ENCODE measurements at places on chromosomes 2 and 18.
A peak's percentile ranks its signal among the peaks of the same experiment; 100 is the strongest.

DNA sequence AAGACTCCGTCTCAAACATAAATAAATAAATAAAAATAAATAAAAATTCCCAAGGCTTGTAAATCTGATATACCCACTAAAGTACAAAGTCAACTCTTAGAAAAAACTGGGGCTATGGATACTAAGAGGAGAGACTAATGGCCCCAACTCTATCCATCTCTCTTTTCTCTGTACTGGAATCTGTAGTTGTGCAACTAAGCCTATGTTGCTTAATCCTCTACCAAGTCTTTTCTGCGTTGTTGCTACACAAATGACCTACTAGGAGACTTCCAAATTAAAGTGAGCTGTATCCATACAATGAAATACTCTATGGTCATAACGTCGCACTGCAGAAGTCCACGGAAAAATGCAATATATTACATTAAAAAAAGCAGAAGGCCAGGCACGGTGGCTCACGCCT is 8.1 kb downstream of the MRPS5 start:
- DNase-seq = no peak

DNA sequence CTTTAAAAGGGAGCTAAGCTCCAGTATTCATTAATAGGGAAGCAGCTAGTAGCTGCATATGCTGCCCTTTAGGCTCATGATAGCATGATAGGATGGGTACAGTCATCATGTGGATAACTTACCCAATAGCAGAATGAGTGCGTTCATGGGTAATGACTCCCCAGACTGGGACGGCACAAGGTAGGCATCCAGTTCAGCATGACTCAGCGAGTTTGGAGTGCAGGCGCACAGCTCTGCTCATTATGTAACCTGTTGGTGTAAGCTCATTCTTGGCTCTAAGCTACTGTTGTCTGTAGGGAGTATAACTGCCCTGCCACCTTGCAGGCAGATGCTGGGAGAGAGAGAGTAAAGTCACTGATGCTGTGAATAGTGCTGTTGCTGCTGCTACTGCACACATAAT is 209.2 kb upstream of the SYT4 start:
- DNase-seq = no peak

DNA sequence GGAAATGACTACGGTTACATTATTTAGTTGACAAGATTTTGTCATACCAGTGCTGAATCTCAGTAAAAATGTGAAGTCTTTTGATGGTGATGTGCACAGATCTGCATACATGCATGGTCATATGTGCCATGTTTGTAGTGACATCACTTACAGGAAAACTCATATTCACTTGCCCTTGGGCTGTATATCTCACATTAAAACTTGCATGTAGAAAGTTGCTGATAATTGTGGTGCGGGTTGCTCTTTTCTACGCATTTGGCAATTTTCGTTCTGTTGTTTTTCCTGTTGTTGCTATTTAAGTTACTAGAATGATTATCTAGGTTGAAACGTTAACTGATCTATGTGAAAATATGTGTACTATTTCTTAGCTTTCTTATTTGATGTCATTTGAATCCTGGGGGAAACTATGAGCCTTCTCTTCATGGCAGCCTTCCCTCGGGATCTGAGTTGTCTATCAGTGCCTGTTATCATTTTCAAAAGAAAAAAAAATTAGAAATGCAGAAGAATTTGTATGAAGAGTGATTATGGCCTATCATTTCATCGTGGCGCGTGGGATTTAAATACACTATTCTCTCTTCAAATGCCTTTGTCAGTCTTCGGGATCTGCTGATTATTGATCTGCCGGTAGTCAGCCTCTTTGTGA is 296.6 kb downstream of the TMX3 start:
- no peak for DNase-seq

DNA sequence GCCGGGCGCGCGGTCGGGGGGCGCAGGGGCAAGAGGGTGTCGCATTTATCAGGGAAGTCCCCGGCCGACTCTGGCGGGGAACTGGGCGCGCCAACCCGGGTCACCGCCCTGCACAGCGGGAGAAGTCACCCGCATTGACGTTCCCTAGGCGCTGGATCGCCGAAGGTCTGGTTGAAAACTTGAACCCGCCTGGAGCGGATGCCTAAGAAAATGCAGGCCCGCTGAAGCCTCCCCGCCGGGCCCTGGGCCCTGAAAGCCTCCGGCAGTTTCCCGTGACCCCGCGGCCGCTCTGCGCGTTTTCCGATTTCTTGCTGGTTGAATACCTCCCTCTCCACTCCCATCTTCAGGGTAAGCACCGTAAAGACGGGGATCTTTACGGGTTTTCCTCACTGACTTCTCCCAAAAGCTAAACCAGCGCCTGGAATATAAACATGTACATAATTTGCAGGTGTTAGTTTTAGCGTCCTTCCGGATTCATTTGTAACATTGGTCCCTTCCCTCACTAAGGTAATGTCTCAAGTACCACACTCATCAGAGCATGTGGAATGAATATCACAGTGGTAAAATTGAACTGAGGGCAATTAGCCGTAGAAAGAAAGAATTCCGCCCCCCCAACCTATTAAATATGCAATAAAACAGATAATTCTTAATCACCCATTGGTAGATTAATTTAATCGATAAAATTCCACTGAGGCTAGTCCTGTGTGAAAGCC is 675 bp upstream of the SPIRE1 start:
- DNase-seq = peak; percentile 70

- DNase-seq = no peak
Measured at GRCh38 chr2:20671036-20671735, 4.2 kb downstream of the GDF7 start.

DNA sequence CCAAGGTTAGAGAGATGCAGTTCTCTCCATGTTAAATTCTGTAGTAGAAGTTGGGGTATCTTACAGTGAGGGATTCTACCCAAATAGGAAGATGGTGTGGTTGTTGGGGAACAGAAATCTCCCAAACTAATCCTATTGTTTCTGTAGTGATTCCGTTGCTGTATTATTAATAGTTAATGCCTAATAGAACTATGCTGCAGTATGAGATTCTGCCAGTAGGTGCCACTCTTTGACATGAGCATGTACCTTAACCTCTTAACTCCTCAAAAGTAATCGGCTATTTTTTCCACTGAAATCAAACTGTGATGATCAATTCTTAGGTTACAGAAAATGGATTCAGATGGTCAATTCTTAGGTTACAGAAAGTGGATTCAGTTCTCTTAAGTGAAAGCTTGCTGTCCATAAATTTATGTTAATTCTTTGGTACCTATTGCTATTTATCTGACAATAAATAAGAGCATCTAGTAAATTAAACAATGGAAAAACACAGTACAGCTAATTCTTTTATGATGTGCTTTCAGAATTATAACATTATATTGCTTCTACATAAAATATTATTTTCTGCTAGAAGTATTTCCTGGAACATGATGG is 97.9 kb upstream of the DLX2 start:
- DNase-seq = peak; percentile 56

DNA sequence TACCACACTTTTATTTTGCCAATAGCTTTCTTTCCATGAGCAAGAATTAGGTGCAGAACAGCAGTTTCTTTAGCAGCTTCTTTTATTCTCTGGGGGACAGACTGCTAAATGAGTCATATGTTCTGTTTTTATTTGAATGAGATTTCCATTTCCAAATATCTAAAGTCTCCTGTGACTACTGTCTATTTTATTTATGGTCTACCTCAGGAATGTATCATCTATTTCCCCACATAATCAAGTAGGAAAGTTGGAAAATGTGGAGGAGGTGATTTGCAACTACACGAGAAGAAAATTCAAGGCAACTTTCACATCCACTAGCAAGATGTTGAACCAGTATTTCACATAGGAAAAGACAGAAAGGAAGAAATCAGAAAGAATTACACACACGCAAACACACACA is 139.9 kb upstream of the MEX3C start:
- no peak for DNase-seq

DNA sequence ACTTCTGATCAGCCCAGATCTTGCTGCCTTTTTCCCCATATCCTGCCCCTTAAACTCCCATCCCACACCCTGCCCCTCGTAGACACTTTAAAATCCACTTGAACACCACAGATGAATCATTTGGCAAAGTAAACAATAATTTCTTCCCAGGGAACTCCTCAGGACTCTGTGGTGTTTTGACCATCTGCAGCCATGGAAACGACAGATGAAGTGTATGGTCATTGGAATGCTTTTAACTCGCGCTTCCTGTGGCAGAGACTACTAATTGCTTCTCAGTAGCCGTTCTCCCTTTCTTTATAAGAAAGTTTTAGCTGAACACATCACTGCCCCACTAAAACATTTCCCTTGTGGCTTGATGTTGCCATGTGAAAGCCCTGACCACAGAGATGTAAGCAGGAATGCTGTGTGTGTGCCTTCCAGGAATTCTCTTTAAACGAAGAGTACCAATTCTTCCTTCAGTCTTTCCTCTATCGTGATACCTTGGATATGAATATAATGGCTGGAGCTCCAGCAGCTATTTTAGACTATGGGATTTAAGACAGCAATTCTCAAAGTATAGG is 92.7 kb upstream of the PARD3B start:
- no peak for DNase-seq

DNA sequence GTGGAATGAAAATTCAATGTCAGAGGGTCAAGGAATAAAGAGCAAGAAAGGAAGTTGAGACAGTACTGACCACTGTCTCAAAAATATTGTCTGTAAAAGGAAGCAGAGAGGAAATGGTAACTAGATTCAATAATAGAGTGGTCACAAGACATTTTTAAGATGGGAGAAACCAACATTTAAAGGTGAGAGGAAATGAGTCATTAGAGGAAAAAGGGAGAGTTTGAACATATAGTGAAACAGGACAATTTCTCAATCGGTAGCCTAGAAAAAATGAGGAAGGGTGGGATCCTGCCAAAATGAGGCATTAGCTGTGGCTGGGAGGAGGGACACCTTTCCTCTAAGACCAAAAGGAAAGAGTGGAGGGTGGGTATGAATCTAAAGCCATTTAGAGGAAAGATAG is 288.5 kb downstream of the SP3 start:
- DNase-seq = peak; percentile 4

DNA sequence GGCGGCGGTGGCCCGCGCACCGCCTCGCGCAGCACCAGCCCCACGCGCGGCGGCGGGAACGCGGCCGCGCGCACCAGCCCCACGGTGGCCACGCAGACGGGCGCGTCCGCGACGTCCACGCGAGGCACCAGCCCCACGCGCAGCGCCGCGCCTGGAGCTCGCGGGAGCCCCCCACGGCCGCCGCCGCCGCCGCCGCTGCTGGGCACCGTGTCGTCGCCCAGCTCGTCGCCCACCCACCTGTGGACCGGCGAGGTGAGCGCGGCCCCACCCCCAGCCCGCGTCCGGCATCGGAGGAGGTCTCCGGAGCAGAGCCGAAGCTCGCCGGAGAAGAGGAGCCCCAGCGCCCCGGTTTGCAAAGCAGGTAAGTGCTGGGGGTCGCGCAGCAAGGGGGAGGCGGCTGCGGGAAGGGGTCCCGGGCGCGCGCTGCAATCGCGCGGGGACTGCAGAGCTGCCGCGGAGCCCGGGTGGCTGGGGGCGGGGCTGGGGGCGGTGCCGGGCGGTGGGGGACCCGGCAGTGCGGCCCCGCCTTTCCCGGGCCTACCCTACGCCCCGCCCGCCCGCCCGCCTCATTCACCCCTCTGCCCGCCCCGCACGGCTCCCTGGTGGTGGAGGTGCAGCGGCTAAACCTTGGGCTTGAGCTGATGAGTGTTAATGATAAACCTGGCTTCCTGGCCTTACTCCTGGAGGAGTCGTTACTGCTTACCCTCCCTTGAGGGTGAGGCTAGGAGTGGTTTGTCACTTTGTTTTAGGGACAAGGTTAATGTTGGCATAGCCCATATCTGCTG is 851 bp downstream of the FAM117B start:
- peak; percentile 91 for DNase-seq

GRCh38 chr2:95359031-95359430 is 43.5 kb upstream of the FAHD2A start:
- DNase-seq = no peak

- no peak for DNase-seq
Measured at GRCh38 chr2:37820471-37820986, 104.6 kb upstream of the RMDN2 start.

DNA sequence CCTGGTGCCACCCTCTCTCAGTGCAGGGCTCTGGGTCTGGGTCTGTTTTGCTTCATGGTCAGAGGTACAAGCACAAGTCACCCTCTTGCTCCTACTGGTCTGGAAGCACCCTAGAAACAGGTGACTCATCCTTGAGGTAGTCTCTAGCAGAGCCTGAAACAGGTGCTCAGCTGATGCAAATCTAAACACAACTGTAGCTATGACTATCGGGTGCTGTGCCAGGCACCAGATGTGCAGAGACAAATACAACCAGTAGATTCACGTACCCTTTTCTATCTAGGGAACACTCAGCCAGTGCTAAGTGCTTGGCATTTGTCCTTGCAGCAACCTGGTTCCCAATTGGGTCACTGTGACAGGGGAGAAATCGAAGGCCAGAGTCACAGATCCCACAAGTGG is 140.9 kb upstream of the MYCN start:
- DNase-seq = no peak
